ENCODE measurements at places on chromosomes 12 and 14.

- DNase-seq: no peak
Observed at GRCh38 chr12:107779077-107779831, 4.8 kb downstream of the ASCL4 start.

- DNase-seq: no peak
Observed at GRCh38 chr14:95057147-95057546, 100.2 kb downstream of the DICER1 start.

GRCh38 chr12:34295366-34296142 lies 273.3 kb downstream of the ALG10 start:
- no peak for DNase-seq

DNA sequence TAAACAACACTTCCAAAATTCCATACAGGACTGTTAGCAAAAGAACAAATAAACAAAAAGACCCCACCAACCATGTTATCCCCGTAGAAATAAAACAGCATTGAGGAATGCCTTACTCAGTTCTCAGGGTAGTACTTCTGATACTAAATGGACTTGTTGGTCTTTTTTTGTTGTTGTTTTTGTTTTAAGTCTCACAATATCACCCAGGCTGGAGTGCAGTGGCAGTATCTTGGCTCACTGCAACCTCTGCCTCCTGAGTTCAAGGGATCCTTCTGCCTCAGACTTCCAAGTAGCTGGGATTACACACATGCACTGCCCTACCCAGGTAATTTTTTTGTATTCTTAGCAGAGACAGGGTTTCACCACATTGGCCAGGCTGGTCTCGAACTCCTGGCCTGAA lies 17.1 kb downstream of the HNRNPC start:
- DNase-seq: no peak

DNA sequence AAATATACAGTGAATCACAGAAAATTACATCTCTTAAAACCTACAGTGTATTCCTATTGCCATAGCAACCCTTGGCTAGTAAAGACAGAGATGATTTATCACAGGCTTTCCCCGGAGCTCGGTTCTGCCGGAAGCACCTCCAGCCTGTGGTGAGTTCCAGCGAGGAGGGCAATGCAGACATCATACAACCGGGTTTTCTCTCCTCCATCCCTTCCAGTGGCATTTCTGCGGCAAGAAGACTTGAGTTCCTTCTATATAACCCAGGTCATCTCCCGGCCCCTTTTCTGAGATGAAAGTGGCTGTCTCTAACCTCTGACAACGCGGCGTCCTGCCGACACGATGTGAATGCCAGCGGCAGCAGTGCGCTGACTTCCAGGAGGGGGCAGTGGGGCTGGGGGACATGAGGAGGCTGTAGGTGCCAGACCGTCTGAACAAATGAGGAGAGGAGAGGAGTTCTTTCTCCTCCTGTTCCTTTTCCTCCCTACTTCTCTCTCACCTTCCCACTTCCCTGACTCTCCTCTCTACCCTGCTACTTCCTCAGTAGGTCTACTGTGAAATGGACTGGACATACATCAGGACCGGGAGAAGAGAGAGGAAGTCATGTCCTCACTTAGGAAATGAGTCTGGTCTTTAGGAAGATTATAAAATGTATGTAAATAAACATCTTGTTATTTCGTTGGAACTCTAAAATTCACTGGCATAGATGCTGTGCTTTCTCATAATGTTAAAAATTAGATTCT lies 68.6 kb upstream of the MAX start:
- DNase-seq: no peak

- no peak for DNase-seq
Observed at GRCh38 chr14:51828017-51828797, 32.2 kb upstream of the GNG2 start.

- DNase-seq: no peak
Observed at GRCh38 chr12:84411031-84411430, 501.6 kb downstream of the SLC6A15 start.

DNA sequence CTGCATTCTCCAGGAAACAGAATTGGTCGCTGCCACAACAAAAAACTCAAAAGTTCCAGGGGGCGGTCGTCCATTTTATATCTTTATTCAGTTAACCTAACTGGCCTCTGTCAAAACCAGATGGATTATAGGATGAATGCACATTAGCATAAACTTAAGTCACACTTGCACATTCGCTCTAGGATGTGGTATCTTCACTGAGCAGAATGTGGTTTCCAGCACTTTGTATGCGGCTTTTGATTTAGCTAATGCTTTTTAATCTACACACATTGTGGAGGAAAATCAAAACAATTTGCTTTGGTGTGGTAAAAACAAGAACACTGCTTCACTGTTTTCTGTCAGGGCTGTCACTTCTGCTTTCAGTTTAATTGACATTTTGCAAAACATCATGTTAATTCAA lies 4.5 kb downstream of the TAS2R50 start:
- no peak for DNase-seq

DNA sequence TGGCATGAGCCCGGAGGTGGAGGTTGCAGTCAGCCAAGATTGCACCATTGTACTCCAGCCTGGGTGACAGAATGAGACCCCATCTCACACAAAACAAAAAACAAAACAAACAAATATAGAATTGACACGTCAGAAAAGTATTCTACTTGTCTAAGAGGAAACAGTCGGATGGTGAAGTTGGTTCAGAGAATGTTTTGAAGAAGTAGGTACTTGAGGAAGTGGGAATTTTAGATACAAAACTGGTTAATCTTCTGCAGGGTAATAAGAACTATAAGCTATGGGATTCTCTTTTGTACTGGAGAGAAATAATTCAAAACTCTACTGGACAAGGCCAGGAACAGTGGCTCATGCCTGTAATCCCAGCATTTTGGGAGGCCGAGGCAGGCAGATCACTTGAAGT lies 14.6 kb upstream of the TCTN1 start:
- DNase-seq: no peak
